Prostate gland (tissue), 2 donors: ENCODE measurements at places on chromosomes 5 and 9. TPM values are rescaled to one million over a fixed set of nuclear protein-coding genes. Genes with fewer than 3 reads are reported as not detected.

TBC1D9B gene
- total RNA-seq: 64.1 TPM

FOXD4 gene
- 0.46 TPM for total RNA-seq

CYSRT1 gene
- total RNA-seq: 4.9 TPM

HMCN2 gene
- total RNA-seq: 2.9 TPM

GARIN3 gene
- 0.97 TPM for total RNA-seq

MCIDAS gene
- 0.80 TPM for total RNA-seq

- DNase-seq: no peak
These were observed 1.3 kb downstream of the GPR150 start for GRCh38 chr5:95620870-95621838.

GRCh38 chr9:104074876-104075275 is 19.2 kb upstream of the SMC2 start:
- DNase-seq: no peak

DNA sequence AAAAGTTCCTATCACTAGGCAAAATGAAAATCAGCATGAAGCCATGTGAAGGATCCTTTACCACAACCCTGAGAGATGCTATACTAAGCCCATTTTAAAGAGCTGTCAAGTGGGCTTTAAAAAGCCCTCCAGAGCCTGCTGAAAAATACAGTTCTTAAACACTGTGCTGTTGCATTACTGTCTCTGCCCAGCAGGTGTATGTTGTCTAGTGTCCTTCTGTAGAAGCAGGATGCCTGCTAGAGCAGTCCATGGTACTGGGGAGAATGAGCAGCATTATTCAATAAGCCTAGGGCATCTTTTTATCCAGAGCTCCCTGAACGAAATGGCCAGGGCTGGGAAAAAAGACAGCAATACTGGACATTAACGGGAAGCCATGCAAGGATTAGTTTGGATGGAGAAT is 126.2 kb upstream of the PLCXD3 start:
- DNase-seq: no peak

DNA sequence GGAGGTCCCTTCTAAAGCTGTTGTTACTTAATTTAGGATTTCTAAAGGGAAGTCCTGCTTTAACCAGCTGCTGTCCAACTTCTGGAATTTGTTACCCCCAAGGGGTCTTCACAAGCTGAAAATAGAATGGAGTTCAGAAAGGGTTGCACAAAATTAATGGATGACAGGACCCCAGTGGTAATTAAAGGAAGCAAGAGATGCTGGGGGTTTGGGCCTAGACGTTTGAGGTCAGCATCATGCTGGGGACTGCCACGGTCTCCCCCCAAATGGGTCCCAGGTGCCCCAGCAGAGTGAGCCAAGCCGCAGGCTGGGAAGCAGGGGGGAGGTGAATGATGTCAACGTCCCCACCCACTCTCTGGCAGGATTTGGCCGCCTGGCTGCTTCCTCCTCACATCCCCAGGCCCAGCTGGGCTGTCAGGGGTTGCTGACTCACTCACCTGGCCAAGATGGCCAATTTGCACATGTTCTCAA is 97.5 kb upstream of the ARAP3 start:
- no peak for DNase-seq

- no peak for DNase-seq
These were observed 114.4 kb upstream of the DMRTA1 start for GRCh38 chr9:22332202-22332601.

DNA sequence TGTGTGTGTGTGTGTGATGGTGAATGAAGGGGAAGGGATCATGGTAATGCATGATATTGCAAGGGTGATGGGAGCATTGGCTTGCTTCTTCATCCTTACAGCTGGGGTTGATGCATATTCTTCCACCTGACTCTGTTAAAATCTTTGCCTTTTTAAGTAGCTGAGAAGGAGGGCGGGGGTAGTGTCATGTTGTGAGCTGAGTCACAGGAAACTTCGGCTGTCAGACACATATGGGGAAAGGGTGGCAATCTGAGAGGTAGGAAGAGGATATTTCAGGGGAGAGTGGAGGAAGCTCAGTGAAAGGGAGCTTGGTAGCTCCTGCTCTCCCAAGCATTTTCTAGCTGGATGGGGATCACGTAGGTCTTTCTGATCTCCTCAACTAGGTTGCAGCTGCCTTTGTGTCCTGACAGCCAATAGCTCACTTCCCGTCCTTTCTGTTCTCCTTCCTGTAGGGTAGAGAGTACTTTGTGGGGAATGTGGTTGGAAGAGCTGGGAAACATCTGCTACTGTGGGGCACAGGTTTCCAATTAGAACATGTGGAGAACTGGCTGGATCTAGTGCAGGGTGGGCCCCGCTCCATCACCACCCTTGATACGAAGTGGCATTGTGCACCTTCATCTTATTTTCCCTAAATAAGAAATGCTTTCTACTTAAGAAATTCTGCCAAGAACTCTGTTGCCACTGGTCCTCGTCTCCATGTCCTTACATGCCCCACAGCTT is 18.1 kb upstream of the CLK4 start:
- no peak for DNase-seq

DNA sequence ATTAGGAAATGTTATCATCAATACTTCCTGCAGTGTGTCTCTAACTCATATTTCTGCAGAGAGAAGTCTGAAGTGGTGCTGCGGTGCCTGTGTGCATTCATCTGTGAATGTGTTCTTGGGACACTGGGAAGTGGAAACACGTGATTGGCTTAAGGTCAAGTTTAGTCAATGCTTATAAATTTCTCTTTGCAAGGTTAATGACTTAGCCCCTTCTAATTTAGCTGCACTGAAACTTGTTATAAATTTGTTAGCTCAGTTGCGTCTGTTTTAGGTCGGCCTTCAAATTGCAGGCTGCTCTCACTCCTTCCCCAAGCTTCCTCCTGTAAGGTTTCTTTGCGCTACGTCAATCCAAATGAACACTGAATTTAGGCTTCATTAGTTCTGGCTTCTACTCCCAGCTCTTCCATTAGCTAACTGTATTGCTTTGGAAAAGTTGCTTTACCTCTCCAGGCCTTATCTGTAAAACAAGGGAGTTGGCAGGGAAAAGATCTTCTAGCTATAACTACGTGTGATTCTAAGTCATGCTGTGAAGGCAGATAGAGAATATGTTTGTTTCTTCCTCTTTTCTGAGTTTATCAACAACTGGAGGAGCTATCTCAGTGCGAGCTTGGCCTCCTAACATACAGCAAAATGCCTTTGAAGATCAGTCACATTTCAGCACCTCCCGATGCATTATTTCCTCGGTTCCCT is 341.8 kb downstream of the NFIB start:
- DNase-seq: no peak

DNA sequence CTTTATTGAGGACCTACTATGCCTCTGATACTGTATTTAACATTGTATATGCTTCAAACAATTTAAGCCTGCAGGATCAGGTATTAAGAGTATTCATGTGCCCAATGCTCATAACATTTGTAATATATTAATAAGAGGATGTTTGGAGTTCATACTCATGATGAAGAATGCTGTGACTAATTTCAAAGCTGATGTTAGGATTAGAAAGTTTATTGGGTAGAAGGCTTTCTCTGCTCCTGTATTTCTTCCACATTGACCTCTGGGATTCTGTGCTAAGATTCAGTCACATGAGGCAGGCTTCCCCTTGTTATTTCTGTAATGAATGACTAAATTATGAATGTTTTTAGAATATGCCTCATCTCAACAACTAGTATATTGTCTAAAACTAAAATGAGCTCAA is 456.4 kb downstream of the NFIB start:
- no peak for DNase-seq

- DNase-seq: no peak
These were observed 104.9 kb downstream of the ARL15 start for GRCh38 chr5:54205453-54205852.

DNA sequence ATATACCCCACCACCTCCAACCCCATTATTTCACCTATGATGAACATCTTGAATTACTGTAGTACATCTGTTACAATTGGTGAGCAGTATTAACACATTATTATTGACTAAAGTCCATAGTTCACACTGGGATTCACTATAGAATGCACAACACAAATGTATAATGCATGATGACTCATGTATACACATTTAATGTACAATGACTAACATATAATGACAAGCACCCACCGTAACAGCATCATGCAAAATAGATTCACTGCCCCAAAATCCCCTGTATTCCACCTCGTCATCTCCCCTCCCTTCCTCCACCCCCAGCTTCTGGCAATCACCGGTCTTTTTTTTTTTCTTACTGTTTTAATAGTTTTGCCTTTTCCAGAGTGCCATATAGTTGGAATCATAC is 47.1 kb upstream of the NEK6 start:
- no peak for DNase-seq

GRCh38 chr5:159704160-159704559 is 212.1 kb upstream of the ADRA1B start:
- DNase-seq: no peak

- DNase-seq: no peak
These were observed 72.4 kb upstream of the CXCL14 start for GRCh38 chr5:135651156-135651555.
